ENCODE measurements at places on chromosomes 1 and 21.

DNA sequence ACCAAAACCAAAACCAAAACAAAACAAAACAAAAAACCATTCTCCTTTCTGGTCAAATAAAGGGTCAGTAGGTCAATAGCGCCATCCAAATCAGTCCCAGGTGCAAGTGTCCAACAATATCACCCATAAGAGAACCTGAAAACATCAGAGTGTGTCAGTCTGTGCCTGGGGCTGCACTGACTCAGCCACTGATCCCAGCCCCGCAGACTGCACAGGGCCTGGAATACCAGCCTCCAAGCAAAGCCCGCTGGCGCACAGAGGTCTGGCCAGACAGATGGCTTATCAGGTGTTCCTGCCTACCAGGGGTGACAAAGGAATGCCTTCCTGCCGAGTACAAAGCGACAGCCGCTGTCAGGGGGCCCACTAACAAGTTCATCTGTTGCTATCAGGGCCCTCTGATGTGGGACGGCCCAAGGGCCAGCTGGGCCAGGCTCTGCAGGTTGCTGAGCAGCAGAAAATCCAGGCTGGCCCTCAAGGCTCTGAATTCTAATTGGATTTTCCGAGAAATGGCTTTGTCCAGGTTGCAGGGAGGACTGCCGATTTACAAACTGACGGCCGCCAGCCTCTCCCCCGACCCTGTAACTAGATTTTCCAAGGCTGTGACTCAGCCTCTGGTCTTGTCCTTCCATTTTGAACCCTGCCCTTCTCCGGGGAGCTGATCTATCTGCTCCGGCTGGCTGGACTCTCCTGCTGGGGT lies 13.7 kb upstream of the TMEM51 start:
- DNase-seq: no peak

- DNase-seq: no peak
Measured at GRCh38 chr21:43929217-43929971, 64.4 kb downstream of the AGPAT3 start.

- DNase-seq: no peak
Measured at GRCh38 chr1:202439308-202439707, 90.8 kb downstream of the PPP1R12B start.

DNA sequence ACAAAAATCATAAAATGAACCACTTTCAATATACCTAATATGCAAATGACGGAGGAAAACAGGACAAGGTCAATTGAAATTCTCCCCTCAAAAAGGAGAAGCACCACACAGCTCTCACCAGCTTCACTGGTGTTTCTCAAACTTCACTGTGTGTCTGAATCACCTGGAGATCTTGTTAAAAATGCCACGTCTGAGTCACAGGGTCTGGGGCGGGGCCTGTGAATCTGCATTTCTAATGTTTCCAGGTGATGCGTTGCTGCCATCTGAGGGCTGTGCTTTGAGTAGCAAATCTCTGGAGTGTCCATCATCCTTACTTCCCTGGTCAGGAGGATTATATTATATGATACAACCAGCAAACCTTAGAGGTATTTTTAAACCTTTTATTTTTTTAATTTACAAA lies 9.0 kb downstream of the CLDN19 start:
- DNase-seq: no peak

DNA sequence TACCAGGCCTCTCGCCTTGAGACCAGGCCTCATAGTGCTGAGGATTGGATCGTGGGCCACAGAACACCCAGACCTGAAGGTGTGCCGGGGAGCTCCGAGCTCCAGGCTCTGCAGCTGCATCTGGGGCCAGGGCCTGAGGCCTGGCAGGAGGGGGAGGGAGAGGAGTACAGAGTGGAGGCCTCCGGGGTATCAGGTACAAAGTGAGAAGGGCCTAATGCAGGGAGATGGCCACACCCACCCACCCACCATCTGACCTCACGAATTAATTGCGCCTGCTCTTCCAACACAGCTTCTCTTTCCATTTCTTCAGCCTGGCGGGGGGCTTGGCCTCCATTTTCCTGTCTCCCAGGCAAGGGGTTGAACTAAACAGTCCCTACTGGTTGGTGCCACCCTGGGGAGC lies 99.4 kb upstream of the ARHGEF16 start:
- no peak for DNase-seq

- no peak for DNase-seq
Measured at GRCh38 chr1:14928412-14928811, 225.1 kb upstream of the TMEM51 start.

- DNase-seq: no peak
Measured at GRCh38 chr1:80218112-80218511, 1211.6 kb upstream of the ADGRL4 start.

DNA sequence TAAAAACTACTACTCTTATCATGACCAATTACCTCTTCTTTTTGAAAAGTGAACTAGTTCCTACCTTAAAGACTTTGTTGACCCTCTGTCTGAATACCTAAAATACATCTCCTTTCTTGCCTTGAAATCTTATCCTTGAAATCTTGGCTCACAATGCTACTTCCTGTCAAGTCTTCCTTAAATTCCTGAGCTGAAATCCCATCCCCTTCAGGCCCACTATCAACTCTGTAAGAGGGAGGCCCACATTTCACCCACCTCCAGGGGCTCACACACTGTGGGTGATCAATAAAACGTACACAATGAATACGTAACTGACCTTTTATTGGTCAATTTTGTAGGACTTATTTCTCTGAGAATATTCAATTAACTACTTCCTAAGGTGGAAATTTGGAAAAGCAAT lies 88.0 kb downstream of the APP start:
- DNase-seq: no peak

GRCh38 chr21:46667741-46668380 lies 32.4 kb downstream of the PRMT2 start:
- no peak for DNase-seq

- DNase-seq: no peak
Measured at GRCh38 chr1:153292740-153293479, 19.8 kb downstream of the PGLYRP3 start.

- DNase-seq: no peak
Measured at GRCh38 chr1:8860738-8861516, 17.6 kb downstream of the ENO1 start.

DNA sequence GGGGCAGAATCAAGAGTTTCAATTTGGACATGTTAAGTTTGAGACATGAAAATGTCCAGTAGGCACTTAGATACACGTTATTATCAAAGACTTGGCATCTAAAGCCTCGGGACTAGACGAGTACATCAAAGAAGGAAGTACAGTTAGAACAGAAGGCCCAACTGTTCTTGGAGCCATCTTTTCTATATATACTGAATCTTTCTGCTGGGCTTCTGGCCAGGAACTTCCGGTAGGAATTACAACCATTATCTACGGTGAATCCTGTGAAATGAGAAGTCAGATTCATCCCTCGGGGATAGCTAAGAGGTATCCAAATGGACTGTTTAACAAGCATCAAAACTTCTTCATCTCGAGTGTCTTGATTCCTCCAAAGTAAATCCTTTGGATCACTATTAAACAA lies 34.4 kb upstream of the NRDC start:
- no peak for DNase-seq

- no peak for DNase-seq
Measured at GRCh38 chr1:3494321-3495308, 40.1 kb downstream of the ARHGEF16 start.

- no peak for DNase-seq
Measured at GRCh38 chr1:243705585-243705984, 144.5 kb downstream of the AKT3 start.

- no peak for DNase-seq
Measured at GRCh38 chr1:229102741-229103391, 168.0 kb upstream of the RAB4A start.

DNA sequence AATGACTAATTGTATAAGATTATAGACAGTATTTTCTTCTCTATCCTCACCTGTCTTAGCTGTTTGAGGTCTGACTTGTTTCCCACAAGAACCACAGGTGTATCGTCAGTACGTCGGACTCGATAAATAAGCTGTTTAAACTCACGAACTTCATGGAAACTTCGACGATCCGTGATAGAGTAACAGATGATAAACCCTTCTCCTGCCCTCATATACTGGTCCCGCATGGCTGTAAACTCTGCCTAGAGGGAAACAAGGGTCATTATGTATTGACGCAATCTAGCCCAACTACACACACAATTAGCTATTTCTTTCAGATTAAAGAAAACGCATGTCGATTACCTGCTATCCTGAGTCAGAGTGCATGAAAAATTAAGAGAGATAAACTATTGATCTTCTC lies 6.9 kb downstream of the RIT1 start:
- DNase-seq: no peak

DNA sequence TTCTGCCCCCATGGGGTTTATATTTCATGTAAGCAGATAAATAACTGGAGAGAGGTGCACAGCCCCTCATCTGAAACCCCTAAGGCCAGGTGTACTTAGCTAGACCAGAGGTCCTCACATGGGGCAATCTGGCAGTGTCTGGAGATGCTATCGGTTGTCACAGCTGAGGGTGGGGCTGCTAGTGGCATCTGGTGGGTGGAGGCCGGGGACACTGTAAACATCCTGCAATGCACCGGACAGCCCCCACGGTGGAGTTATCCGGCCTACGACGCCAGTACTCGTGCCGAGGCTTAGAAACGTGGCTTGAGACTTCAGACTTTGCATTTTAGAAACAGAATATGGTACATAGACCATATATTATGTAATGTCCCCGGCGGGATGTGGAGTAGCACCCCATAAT lies 186.5 kb upstream of the VAMP3 start:
- no peak for DNase-seq

DNA sequence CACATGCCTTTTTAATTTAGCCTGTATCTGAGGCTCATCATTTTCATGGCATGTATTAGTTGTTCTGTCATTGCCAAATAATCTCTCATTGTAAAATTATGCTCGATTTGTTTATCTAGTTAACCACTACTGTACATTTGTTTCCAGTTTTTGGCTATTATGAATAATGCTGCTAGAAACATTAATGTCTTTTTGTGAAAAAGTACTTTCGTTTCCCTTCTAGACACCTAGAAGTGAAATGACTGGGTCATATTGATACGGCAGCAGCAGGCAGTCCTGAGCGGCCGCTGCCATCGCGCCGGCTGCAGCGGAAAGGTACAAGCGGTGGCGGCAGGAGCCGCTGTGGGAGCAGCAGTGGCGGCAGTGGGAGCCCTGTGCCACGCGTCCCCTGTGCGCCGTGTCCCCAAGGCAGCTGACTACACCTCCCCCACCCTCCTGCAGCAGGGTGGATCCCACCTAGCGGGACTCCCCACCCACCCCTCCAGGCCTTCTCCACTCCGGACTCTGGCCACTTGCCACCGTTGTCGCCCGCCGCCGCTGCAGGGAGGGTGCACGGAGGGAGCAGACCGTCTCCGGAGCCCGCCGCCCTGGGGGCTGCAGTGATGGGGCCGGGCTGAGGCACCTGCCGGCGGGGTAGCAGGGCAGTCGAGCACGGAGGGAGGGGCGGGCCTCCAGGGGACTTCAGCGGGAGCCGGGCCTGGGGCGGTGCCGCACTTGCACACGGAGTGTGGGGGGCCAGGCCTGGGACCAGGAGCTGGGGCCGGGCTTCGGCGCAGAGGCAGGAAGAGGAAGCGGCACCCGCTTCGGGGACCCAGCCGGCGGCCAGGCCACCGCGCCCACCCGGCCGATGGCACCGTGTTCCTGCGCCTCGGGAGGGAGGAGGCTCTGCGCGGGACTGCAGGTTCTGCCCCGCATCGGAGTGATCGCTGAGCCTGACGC lies 66.8 kb upstream of the RGS7 start:
- DNase-seq: no peak

DNA sequence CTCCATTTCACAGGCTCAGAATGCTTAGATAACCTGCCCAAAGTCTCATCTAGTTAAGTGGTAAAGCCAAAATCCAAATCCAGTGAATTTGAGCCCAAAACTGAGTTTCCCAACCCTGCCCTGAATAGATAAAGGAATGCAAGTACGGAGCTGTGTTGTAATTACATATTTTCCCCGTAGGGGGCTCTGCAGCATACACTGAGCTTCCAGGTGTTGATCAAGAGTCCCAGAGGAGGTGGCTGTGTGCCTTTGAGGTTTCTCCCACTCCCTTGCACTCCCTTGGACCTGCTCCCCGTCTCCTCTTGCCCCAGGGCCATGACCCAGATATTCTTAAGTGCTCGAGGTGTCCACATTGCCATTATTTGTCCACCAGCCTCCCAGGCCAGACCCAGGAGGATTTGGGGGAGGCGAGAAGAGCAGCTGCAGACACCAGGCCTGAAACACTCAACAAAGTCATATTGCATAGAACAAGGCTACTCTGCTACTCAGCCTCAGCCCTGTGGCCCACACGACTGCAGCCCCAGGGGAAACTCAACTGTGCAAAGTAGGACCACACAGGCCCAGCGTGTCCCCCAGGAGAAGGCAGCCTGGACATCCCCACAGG lies 18.4 kb upstream of the LY9 start:
- DNase-seq: peak; percentile 71

- no peak for DNase-seq
Measured at GRCh38 chr1:66533804-66534740, at the start of gene SGIP1. Gene SGIP1 (plus strand): TSS chr1:66534153. CDS start chr1:66534359, 206 bp downstream.

- DNase-seq: no peak
Measured at GRCh38 chr1:223820515-223820858, 25.3 kb downstream of the TP53BP2 start.

DNA sequence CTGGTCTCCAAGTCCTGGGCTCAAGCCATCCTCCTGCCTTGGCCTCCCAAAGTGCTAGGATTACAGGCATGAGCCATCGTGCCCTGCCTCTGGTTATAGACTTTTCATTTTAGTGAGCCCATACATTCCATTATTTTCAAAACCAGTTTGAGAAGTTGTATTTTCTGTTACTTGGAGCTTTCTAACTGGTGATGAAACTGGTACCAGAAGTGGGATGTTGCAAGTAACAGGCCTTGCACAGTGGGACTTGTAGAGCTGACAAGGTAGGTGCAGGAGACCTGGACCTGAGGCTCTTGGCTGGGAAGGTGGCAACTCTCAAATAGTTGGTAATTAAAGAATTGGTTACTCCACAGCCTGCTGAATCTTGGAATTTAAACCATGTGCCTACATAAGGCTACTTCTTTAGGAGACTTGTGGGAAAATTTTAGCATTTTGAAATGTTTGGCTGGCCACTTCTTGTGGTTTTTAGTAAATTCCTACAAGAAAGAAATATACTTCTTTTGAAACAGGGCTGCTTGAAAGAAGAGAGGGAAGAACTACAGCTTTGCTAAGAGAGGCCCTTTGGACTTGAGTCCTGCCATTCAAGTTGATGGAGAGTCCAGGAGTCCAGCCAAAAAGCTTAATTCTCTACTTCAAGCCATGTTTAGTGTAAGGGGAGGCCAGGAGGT lies 9.8 kb upstream of the ALPL start:
- no peak for DNase-seq

- no peak for DNase-seq
Measured at GRCh38 chr1:59701376-59701775, 113.4 kb upstream of the HOOK1 start.

DNA sequence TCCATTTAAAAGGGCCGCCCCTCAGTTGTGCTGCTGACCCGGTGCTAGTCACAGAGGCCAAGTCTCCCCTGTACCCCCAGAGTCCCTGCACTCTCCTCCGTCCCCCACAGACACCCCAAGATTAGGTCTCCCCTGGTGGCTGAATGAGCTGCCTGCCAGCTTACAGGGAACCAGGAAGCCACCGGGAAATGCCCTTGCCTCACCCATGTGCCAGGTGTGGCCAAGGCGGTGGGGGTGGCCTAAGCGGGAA lies 32.7 kb downstream of the HSPG2 start:
- no peak for DNase-seq

- no peak for DNase-seq
Measured at GRCh38 chr1:91799863-91800262, 86.1 kb downstream of the TGFBR3 start.

GRCh38 chr1:178379807-178380206 lies 117.0 kb downstream of the CLEC20A start:
- no peak for DNase-seq
